ENCODE measurements at places on chromosomes 5 and 9.
A peak's percentile ranks its signal among the peaks of the same experiment; 100 is the strongest.

DNA sequence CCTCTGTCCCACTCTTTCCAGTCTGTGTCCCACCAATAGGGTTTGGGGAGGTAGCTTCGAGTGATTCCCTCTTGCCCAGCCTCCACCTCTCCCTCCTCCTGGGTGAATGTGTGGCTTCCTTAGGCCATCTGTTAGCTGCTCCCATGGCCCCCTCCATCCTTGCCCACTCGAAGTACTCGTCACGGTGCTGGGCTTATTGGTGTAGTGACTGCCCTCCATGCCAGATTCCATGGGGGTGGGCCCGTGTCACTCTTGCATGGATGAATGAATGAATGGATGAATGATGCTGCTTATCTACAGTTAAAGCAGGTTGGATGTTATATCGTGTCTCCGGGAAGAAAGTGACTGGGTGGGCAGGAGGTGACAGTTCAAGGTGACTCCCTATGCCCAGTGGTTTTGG, 19.1 kb downstream of the HMCN2 start:
- no peak for DNase-seq

DNA sequence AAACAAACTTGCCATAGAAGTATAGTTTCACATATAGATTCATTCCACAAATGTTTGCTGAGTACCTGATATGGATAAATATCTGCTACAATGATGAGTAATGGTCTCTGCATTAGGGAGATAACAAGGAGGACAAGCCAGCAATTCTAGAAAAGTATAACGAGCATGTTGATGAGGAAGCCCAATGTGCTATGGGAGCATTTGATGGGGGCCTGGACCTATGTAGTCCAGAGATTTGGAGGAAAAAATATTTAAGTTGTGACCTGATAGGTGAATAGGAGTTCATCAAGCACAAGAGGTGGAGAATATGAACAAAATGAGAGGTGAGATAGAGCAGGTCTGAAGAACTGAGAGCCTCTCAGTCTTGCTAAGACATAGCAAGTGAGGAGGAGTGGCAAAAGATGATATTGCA, 14.4 kb upstream of the TMEM245 start:
- DNase-seq = no peak

DNA sequence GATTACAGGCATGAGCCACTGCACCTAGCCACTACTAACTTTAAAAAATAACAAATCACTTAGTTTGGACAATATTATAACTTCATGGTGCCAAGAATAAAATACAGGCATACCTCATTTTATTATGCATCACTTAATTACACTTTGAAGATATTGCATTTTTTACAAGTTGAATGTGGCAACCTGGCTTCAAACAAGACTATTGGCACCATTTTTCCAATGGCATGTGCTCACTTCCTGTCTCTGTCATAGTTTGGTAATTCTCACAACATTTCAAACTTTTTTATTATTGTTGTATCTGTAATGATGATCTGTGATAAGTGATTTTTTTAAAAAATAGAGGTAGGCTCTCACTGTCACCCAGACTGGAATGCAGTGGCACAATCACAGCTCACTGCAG, 49.9 kb upstream of the ERBIN start:
- no peak for DNase-seq

DNA sequence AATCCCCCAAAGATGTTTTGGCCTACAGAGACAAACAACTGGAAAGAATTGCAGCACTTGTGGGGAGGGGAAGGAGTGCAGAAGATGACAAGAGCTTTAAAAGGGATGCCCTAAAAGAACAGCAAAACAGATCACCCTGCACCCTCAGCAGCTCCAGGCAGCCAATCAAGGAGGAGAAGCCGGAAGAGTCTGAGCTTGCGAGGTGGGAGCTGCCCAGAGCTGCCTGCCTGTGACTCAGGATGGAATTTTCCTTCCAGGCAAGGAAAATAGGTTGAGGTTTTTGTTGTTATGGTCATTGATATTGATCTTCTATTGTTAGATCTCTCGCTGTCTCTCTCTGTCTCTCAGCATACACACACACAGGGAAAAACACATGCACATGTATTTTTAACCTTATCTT, 70.3 kb upstream of the MAP1B start:
- DNase-seq = no peak

GRCh38 chr5:159242656-159243055, 20.4 kb upstream of the UBLCP1 start:
- DNase-seq = no peak

GRCh38 chr9:136787690-136788400, 3.3 kb upstream of the TMEM141 start:
- peak; percentile 73 for DNase-seq

DNA sequence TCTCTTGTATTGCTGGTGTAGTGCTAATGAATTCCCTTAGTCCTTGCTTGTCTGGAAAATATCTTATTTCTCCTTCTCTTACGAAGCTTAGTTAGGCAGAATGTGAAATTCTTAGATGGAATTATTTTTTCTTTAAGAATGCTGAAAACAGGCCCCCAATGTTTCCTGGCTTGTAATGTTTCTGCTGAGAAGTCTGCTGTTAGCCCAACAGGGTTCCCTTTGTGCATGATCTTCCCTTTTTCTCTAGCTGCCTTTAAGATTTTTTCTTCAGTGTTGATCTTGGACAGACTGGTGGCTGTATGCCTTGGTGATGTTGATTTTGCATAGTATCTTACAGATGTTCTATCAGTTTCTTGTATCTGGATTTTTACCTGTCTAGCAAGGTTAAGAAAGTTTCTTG, 191.3 kb upstream of the DMRTA1 start:
- no peak for DNase-seq

- no peak for DNase-seq
These were observed 36.0 kb downstream of the HMGXB3 start for GRCh38 chr5:150036513-150036912.

- DNase-seq = no peak
These were observed 16.2 kb downstream of the SIL1 start for GRCh38 chr5:139181835-139182452.

GRCh38 chr5:124859027-124859426, 112.6 kb upstream of the ZNF608 start:
- DNase-seq = no peak

GRCh38 chr9:108186642-108187395, 669.0 kb downstream of the ACTL7B start:
- no peak for DNase-seq

- DNase-seq = no peak
These were observed 51.2 kb downstream of the TARS1 start for GRCh38 chr5:33491941-33492340.

GRCh38 chr5:160188141-160189015, 40.9 kb upstream of the FABP6 start:
- no peak for DNase-seq

- no peak for DNase-seq
These were observed 43.2 kb upstream of the IL7R start for GRCh38 chr5:35813521-35813920.

GRCh38 chr9:19640014-19640413, 148.8 kb downstream of the SLC24A2 start:
- no peak for DNase-seq

DNA sequence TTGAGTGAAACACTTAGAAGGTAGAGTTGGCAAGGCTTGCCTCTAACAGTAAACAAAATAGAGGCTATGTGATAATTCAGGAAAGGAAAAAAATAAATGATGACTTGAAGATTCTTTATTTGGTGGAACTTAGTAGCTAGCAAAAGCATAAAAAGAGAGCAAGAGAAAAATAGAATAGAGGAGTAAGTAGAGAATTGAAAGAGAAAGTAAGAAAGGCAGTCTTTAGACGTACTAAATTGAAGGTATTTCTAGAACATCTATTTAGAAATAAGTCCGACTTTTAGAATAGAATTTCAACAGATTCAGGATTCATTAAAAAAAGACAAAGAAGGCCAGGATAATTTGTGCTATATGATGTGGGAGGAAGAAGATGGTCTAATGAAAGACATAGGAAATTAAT, 128.1 kb upstream of the MINAR2 start:
- no peak for DNase-seq

- no peak for DNase-seq
These were observed 59.6 kb upstream of the SPATA31C2 start for GRCh38 chr9:88197781-88198340.

DNA sequence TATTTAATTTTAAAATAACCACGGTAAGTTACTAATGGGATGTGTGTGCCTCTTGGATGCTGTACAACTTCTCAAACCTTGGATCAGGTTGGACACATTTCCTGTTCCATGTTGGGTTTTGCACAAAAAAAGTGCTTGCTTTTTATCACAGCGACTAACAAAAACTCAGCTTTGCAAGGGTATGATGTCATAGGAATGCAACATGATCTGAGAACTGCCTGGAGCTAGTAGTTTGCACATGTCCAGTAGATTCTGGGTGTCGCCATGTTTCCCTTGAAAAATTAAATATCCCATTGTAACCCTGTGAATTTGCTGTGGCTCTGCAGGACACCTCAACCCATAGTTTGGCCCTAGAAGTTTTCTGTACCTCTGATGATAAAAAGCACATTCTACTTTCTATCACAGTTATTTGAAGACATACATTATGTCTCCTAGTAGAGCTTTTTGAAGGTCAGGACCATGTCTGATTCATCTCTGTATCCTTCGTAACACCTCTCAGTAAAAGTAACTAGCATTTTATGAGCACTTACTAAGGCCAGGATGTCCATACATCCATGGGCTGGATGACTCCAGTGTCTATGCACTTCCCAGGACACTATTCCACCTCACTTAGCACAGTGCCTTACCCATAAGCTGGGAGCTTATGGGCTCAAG, 11.5 kb upstream of the FRMPD1 start:
- no peak for DNase-seq

- DNase-seq = no peak
These were observed 152.7 kb upstream of the TBCA start for GRCh38 chr5:77928776-77929300.

DNA sequence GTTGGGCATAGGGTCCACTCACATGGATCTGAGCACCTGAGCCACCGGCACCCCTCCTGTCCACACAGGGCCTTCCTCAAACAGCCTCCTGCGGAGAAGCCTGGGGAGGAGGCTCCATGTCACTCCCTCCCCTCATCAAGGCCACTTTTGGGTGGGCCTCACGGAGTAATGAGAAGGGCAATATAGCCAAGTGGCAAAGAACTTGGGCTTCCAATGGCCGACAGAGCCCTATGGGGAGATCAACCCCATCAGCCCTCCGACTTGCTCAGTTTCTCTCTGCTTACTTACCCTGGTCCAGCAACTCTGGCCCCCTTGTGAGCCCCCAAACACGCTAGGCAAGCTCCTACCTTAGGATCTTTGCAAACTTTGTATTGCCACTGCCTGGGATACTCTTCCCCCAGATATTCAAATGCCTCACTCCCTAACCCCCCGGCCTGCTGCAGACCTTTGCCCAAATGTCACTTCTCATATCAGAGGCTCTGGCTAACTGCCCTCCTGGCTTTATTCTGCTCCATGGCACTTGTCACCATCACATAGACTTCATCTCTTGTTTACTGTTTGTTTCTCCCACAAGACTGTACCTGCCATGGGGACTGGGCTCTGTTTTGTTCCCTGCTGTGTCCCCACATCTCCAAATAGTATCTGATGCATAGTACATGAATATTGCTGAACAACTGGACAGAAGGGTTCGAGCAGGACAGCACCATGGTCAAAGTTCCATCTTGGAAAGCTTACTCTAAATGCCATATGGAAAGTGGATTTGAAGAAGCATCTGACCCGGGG, 220.8 kb downstream of the FSTL4 start:
- DNase-seq = no peak

- no peak for DNase-seq
These were observed 15.7 kb downstream of the SLC6A3 start for GRCh38 chr5:1429496-1429895.

GRCh38 chr9:34589636-34590380, at the start of gene CNTFR:
CNTFR (minus strand) TSS chr9:34589724; CDS start chr9:34568981, 20,743 bp downstream.
- no peak for DNase-seq

- DNase-seq = no peak
These were observed 1.1 kb downstream of the UGCG start for GRCh38 chr9:111897601-111898137.

DNA sequence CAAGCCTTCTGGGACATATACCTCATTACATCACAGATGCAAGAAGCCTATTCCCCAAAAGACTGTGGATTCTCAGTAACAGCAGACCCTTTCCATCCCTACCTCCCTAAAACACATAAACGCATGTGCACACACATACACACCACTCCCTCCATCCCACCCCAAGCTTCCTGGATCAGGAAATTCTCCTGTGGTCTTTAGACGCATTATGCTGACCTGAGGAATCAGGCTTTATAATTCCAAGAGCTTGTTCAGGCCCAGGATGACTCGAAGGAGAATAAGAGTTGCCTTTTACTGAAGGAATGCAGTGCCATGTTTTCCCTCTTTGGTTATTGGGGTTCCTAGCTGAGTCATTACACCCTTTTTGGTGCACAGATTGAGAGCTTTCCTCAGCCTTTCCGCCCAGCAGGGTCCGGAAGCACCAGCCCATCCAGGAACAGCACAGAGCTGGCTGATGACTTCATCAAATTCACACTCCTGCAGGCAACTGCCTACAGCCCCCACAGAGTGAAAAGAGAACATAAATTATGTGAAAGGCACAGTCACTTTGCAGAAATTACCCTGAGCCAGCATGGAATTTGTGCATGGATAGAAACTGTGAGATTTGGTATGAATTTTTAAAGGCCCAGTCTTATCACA, 385.0 kb upstream of the TRPC7 start:
- DNase-seq = no peak

DNA sequence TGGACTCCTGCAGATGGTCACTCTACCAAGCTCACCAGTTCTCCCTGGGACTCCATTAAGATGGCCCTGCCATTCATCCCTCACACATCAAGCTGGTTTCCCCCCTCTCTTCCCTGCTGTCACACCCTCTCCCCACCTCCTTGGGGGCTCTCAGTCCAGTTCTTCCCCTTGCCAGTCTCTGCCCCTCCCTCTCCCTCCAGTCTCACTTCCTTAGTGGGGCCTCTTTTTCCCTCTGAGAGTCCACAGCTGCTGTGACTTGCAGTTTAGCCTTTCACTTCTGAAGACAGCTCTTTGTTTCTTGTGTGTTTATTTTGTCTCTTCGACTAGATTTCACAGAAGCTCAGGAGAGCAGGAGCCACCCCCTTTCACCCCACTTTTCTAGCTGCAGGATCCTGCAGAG, 10.5 kb downstream of the DOCK2 start:
- DNase-seq = no peak

- DNase-seq = peak; percentile 8
These were observed 206.6 kb upstream of the HAPLN1 start for GRCh38 chr5:83927140-83927733.

GRCh38 chr9:130541533-130541932, 37.8 kb upstream of the FUBP3 start:
- no peak for DNase-seq

GRCh38 chr9:38096238-38096805, 27.3 kb upstream of the SHB start:
- no peak for DNase-seq

DNA sequence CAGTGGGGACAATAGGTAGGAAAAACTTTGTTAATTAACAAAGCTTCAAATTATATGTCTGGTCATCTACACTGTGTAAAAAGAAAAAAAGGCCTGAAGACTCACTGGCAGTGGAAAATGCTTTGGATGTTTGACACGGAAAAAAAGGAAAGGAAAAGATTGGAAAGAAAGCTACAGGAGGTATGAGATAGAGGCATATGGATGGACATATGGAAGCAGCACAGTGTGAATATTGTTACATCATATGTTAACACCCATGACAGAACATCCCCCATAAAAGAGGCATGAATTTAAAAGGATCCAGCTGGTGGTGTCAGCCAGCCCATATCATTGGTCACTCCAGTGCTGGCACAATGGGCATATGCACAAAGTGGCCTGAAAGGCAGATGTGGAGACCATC, 19.0 kb upstream of the ADAMTS19 start:
- no peak for DNase-seq

Data from stimulated activated CD4-positive, alpha-beta T cell treated with anti-CD3 and anti-CD28 coated beads, Interleukin-1b, Interleukin-23, amount 100 ng/mL, for 48 hours (primary cell).